ENCODE measurements at places on chromosomes 7 and 10.
A peak's percentile ranks its signal among the peaks of the same experiment; 100 is the strongest.

- no peak for DNase-seq
These were observed 119.5 kb downstream of the SPDYE5 start for GRCh38 chr7:75611557-75612178.

GRCh38 chr10:47288916-47289495 is 11.0 kb upstream of the GDF10 start:
- DNase-seq = no peak

DNA sequence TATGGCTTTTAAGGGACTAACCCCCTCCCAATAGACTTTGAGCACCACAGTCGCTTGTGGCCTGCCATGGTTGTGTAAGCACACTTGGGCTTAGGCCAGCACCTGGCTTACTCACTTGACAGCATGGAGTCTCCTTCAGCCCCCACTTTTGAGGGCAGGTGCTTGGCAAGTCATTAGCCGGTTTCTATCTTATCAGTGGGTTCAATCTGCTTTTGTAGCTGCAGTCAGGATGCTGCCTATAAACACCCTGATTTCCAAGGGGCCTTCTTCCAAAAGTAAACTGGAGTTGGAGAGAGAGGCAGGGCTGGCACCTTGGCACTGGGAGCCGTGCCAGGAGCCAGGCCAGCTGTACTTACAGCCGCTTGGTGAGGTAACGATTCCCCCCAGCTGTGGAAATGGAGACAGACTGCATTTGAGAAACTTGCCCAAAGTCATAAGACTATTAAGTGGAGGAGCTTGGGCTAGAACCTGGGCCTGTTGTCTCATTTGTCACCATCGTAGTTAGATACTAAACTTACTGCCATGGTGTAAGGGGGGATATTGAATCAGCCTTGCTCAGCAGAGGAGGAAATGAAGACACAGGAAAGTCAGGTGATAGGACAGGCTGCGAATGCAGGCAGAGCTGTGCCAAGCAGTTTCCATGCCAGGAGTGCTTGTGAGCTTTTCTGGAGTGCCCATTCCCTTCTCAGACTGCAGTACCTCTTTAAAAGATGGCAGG is 92.2 kb upstream of the EFCAB10 start:
- no peak for DNase-seq

DNA sequence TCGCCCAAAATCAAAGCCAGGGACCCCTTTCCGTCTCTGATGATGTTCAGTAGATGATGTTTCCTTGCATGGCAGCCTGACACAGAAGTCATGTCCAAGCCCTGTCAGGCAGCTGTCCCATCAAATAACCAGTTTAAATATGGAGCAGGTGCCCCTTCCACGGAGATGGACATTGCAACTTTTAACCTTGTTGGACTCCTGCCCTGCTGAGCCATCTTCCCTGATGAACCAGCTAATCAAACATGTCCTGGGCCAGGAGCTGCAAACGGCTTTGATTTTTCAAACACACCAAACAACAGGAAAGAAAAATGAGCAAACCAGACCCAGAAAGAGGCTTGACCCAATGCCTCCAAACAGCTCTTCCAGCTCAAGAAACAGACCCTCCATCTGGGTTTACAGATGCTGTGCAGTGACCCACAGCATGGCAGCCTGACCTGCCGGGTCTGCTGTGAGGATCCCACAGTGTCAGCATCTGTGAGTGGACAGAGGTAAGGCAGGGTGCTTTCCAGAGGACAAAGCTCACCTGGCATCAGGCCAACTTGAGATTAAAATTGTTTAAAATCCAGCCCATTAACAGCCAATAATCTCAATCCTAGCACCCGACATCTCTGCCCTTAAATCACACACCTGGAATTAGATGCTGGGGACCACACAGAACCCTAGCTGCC is 372.6 kb downstream of the GRID1 start:
- DNase-seq = no peak

DNA sequence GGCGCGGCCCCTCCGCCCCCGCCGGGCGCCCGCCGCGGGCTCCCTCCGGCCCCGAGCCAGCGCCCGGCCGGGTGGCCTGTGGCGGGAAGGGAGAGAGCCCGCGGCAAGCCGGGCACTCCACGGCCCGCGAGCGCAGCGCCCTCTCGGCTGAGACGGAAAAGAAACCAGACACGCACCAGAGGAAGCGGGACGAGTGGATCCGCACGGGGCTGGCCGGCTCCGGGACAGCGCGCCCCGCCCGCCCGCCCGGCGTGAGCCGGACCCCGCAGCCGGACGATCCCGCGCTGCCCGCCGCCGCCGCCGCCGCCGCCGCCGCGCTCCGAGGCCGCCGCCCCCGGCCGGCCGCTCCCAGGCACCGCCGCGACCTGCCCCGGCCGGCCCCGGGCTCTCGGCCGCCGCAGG is 300 bp downstream of the ARHGAP21 start:
- DNase-seq = peak; percentile 35

DNA sequence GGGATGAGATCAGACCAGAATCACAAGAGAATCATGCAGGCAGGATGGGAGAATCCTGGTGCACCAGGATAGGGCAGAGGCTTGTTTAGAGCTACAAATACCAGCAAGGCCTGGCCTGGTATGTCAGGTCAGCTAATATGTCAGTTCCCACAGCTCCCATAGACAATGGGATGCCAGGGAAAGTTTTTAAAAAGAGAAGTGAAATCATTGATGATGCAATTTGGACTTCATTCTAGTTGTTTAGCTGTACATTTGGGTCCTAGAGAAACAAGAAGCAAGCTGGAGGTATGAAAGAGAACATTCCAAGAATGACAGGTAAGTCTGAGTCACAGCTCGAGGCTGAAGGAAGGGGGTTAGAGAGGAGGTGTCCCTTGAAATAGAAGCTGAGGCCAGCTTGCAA is 45.2 kb downstream of the GPR141 start:
- no peak for DNase-seq

GRCh38 chr10:114223066-114223465 is 16.0 kb upstream of the VWA2 start:
- no peak for DNase-seq

DNA sequence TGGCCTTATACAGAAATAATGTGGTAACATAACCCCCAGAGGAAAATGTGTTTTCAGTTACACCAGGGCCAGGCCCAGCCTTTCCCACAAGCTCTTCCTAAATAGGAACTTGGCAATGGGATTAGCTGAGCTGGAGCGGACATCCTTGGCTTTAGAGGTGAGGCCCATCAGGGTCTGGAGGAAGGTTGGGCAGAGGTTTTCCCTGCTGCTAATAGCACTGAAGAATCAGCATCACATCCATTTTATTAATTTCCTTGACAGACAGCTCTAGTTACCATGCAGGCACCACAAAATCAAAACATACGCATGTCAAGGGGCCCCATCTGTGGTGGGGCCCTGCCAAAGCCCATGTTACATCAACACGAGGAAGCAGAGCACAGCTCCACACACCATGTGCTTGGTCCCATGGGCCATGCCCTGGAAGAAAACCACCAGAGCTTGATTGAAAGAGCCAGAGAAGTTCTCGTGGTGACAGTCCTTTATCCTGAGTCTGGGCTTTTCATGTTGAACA is 566.6 kb downstream of the KCNMA1 start:
- DNase-seq = no peak

GRCh38 chr10:26681076-26681475 is 16.4 kb upstream of the PDSS1 start:
- DNase-seq = no peak

GRCh38 chr7:22372863-22373262 is 15.9 kb upstream of the RAPGEF5 start:
- no peak for DNase-seq

GRCh38 chr7:131281266-131282048 is 46.2 kb upstream of the MKLN1 start:
- DNase-seq = no peak

DNA sequence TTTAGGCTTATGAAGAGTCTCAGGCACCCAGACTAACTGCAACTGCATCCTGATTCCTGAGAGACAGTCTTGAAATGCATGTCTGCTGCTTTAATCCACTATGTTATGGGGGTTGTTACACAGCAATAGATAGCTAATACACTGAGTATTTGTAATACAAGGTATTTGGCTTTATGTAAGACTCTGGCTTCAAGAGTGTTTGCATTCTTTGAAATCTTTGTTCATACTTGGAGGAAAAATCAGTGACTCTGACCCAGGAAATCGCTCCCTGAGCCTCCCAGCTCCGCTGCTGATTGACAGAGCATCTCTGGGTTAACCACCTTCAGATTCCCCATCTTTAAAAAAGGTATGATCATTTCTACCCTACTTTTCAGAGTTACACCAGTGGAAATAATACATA is 133.9 kb downstream of the MTPAP start:
- DNase-seq = no peak

DNA sequence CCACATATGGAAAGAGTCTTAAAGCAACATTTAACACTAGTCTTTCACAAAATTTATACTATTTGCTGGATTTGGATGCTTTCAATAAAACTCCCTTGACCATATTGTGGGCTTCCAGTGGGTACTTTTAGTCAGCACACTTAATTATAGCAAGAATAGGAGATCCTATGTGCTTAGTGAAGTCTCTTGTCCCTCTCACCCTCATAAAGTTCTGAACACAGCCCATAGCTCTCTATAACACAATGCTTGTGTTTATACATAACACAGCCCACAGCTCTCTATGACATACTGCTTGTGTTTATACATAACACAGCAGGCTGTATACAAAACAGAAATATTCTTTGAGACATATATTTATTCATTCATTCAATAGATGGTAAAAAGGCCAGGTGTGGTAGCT is 79.0 kb downstream of the SEMA3C start:
- no peak for DNase-seq

DNA sequence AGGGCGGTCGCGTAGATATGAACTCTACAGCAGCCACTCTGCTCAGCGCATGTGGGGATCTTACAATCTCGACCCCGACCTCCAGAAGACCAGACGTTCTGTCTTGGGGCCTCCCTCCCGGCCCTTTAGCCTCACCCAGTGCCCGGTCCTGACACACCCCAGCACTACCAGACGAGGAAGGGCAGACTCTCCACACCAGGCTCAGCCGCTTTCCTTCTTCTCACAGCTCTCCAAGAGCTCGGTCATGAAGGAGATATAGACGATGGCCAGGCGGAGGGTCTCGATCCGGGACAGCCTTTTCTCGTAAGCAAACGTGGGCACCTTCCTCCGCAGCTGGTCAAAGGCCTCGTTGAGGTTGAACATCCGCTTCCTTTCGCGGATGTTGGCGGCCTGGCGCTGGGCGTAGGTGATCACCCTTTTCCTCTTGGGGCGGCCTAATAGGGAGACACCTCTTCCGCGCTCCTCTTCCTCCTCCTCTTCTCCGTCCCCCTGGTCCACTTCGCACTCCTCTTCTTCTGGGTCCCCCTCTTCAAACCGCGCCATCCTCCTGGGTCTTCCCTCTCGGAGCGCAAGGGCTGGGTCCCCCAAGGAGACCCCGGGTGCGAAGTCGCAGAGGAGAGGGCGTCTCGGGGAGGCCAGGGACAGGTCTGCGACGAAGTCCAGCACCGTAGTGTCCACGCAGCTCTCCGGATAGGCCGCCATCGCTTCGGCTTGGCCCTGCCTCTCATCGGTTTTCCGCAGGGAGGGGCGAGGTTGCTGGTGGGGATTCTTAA is at the start of gene FERD3L:
Gene FERD3L, minus strand, starts transcription at position 761 of the 773 bp plus-strand sequence. Its CDS starts 59 bp downstream, at position 702.
- DNase-seq = no peak

- DNase-seq = no peak
These were observed 42.8 kb downstream of the MGMT start for GRCh38 chr10:129509835-129510234.

GRCh38 chr7:45225311-45225947 is 67.8 kb downstream of the RAMP3 start:
- DNase-seq = no peak

DNA sequence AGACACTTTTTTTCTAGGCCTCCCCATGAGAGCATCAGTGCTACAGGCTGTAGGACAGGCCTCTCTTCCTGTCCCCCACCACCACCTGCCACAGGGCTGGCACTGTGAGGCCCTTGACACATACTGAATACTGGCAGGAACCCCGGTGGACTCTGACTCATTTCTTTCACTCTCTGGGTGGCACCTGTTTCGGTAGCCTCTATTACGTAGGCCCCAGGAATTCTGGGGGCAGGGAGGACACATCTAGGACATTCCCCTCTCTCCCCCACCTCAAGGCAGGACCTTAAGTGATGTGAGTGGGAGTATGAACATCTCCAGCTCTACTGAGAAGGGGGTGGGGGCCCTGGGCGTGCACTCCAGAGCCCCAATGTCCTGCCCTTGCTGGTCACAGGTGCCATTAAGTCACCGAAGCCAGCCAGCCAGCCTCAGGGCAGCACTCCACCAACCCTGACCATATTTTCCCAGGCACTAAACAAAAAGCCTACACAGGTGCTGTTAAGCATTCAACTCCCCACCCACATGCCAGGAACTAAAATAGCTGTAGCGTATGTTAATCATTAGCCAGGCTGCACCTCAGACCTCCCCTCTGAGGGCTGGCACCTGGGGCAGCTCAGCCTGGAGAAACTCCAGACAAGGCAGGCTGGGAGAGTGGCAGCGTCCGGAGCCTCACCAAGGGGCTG is 8.9 kb downstream of the ANXA11 start:
- peak; percentile 90 for DNase-seq

DNA sequence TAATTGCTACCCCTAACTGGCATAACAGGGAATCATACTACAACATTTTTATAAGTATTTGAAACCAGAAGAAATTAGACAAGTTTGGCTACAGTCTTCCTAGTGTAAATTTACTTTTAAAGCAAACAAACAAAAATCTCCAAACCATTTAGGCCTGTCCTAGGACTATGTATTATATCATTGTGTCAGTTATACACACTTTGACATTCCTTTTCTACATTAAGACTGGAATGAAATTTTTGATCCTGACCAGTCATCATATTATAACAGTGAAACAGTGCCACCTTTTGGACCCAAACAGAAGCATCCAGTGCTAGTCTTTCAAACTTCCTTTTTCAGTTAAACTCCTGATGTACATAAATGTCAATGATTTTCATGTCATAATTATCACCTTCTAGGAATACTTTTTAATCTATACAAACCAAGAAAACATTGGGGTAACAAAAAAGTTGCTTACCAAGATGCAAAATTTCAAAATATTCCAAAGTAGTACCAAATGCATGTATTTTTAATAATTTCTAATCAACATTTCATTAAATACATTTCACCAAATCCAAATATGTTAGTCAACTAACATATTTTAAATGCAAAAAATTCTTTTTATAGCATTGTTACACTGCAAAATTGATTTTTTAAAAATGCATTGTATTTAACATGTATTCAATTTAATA is 75.7 kb downstream of the IMMP2L start:
- DNase-seq = peak; percentile 50

GRCh38 chr7:16528520-16528919 is 1.9 kb downstream of the LRRC72 start:
- no peak for DNase-seq

GRCh38 chr7:84336766-84337165 is 142.2 kb upstream of the SEMA3A start:
- no peak for DNase-seq
